ENCODE measurements at places on chromosomes 3 and 15.

- no peak for DNase-seq
Measured at GRCh38 chr3:28076246-28076645, 165.2 kb upstream of the CMC1 start.

GRCh38 chr3:52614689-52615088 lies 71.0 kb downstream of the PBRM1 start:
- no peak for DNase-seq

DNA sequence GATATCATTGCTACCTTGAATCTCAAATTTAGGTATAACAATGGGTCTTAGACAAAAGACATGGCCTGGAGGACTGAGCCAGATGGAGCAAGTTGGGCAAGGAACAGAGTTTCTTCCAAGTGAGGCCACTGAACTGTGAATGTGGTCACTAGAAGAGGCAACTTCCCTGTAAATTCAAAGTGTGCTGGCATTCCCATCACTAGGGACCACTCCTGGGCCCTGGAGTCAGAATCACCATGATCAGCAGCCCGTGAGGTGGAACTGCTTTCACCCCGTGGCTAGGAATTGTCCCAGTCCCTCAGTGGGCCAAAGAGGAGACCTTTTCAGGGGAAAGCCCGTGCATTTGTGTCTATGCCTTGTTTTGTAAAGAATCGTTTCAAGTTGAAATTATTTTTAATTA lies 47.3 kb downstream of the HES1 start:
- no peak for DNase-seq

DNA sequence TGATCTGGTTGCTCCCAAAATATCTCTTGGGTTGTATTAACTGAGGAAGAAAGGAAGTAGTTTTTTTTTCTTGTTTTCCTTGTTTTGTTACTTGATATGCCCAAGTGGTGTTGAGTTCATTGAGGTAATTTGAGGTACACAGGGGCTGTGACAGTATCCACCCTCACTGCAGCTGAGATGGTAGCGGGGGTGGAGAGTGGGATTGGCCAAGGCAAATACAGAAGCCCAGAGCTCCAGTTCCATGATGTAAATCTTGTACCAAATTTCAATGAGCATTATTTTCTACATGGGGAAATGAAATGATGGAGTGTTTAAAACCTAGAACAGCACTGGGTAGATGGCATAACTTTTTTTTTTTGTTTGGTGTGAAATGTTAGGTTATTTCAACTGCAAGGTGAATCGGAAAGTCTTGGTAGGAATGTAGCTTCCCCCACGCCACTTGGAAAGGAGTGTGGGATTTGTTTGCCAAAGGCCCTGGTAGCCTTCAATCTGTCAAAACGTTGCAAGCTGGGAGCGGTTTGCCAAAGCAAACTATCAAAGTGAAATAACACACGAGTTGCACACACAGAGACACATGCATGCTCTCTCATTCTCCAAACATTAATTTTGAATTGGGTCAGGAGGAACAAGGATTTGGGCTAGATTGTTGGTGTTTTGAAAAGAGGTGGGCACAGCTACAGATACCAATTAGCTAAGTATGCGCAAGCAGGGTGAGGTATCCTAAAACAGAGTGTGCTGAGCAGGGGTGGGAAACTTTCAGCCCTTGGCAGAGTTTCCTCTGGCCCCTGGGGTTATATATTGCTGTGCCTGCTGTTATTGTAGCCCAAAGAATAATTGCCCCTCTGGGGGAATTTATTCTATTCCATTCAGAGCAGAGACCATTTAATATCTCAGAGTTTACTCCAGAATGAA lies 34.6 kb downstream of the THSD4 start:
- DNase-seq, result no peak

DNA sequence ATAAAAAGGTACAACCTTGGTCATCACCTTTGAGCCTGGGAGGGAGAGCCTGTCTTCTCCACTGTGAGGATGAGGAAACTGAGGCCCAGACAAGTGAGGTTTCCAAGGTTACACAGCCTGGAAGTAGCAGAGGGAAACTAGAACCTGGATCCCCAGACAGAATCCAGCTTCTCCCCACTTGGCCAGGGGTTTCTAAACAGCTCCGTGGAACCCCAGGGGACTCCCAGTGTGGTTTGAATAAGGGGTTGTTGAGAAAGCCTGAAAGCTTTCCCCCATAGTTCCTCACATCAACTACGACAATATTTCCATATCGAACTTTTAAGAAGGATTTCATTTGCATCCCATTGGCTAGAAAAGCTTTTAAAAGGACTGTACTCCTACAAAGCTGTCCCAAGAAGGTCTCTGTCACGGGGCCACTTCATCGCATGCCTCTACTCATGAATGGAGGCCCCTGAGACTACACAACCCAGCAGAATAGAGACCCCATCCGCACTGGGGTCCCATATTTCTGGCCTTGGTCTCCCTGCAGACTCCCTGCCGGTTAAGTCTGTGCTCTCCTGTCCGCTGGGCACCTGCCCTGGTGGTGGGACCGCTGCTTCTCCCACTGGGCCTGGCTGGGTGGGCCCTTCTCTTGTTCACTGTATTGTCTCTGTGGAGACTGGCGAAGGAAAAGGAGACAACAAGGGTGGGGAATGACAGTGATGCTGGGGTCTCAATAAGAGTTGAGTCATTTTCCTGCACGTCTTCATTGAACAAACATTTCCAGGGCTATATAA lies 178.5 kb downstream of the SMAD6 start:
- DNase-seq, result no peak

- DNase-seq, result no peak
Measured at GRCh38 chr3:122100083-122100482, 44.9 kb downstream of the CD86 start.

GRCh38 chr15:90987561-90988141 lies 6.7 kb downstream of the PRC1 start:
- DNase-seq, result no peak

DNA sequence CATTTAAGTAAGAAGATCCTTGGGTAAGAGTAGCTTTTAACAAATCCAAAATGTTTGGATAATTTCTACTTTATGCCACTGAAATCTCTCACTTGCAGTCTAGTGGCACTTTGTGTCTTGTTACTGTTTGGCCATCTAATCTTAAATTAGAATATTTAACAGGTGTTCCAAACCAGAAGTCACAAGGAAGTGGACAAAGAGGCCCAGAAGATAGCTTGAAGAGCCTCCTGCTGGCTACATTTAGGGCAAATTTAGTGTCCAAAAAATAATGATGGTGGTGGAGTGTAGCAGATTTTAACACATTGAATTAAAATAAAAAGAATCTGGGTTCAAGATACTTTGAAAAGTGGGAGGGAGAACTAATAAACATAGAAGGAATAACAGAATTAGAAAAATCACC lies 172.2 kb downstream of the GHSR start:
- no peak for DNase-seq

DNA sequence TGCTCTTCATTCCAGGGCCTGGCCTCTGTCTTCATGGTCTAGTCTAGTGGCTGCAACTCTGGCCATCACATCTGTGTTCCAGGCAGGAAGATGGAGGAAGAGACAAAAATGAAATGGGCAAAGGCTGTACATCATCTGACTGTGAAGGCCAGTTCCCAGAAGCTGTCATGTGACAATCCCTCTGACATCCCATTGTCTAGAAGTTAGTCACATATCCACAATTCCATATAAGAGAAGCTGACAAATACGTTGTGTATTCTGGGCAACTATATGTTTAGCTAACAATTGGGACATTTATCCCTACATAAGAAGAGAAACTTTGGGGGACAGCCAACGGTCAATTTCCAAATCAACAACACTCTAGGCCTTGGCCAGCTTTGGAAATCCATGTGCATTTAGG lies 34.5 kb upstream of the C3orf70 start:
- no peak for DNase-seq
